ENCODE measurements at places on chromosomes 3 and 15.

DNA sequence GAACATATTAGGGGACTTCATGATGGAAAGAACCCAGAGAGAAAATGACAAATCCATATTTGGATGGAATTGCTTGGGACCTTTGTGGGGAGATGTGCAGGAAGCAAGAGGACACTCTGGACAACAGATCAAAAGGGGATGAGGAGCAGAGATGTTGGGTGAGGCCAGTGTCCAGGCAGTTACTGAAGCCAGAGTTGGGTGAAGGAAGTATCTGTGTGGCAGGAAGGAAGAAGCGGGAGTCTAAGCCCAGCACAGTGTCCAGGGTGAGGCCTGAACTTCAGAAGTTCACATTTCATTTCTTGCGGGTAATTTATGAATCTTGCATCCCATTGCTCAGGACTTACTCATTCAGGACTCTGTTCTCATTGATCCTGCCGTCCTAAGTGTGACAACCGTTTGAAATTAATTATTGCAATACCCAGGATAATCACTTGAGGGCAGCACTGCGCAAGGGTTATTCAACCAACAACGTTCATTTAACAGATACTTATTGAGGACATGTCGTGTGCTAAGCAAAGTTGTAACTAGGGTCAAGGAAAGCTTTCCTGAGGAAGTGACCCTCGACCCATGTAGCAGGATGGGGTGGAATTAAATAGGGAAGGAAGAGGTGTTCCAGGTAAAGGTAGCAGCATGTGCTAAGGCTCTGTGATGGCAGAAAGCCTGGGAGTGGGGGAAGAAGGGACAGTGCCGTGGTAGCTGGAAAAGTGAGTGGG is 61.3 kb upstream of the CMTM8 start:
- DNase-seq: peak; percentile 74

DNA sequence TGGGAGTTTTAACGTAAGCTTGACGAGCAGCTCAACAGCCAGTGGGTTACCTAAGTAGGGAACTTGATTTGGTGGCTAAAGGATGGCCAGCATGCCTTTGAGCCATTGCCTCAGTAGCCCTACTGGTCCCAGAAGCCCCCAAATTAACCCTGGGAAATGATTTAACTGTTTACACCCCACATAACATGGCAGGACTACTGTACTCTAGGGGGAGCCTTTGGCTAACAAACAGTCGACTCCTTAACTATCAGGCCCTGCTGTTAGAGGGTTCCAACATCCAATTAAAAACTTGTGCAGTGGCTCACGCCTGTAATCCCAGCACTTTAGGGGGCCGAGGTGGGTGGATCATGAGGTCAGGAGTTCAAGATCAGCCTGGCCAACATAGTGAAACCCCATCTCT is 9.4 kb upstream of the SMCO1 start:
- peak; percentile 54 for DNase-seq

DNA sequence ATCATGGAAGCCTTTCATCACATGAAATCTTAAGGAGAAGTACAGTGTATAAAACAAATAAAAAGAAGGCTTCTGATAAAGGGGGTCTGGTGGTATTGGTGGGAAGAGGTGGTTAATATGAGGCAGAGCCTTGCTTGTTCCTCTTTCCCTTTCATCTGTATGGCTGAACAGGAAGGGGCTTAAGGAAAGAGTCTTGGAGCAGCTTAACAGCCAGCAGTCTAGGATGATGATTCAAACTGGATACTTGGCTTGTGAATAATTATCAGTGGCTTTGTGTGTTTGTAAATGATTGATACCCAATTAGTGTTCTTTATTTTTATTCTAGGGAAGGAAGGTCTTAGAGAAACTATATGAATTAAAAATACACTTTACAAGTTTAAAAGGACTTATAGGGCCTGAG is 29.1 kb upstream of the TCAIM start:
- no peak for DNase-seq

GRCh38 chr15:66008940-66009562 is 139.8 kb downstream of the RAB11A start:
- no peak for DNase-seq

DNA sequence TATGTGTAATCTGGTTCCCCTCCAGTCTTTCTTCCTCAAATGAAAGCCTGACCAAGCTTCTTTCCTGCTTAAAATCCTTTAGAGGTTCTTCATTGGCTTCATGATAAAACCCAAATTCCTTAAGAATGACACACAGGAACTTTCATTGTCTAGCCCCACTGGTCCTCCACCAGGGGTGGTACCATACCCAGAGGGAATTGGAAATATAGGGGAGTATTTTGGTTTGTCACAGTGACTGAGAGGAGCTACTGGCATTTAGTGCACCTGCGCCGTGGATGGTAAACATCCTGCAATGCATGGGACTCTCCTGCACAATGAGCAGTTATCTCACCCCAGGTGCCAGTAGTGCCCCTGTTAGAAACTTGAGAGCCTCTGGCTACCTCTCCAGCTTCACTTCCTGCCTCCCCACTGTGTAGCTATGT is 10.8 kb downstream of the ZWILCH start:
- DNase-seq: peak; percentile 13

DNA sequence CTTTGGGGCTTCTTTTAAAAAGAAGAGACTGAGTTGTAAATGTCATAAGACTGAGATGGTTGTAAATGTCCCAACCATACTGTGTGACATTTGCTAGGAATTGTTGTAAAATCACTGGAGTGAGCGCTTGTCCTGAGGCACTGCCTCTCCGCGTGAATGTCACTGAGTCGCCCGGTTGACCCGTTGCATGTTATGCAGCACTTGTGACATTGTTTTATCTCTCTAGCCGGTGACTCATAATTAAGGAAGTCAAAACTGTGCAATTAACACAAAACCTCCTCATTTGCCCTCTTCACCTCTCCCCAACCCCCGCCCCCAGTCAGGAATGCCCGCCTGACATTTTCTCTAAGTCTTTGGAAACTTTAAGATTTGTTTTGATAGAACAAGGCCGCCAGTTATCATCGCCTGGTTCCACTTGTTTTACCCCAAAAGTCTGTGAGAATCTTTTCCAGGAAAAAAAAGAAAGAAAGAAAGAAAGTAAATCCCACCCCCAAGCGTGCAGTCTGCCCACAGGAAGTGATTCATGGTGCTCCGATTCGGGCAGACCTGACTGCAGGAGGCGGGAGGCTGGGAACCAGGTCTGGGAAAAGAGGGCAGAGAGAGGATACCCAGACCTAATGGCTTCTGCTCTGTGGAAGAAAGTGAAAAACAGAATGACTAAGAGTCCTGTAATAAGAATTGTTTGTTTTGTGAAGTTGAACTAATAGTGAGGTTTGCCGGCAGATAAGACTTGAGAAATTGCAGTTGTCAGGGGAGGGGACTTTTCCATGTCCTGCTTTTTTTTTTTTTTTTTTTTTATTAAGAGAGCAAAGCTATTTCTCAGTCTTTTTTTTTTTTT is 84.8 kb downstream of the SMAD3 start:
- peak; percentile 99 for DNase-seq

DNA sequence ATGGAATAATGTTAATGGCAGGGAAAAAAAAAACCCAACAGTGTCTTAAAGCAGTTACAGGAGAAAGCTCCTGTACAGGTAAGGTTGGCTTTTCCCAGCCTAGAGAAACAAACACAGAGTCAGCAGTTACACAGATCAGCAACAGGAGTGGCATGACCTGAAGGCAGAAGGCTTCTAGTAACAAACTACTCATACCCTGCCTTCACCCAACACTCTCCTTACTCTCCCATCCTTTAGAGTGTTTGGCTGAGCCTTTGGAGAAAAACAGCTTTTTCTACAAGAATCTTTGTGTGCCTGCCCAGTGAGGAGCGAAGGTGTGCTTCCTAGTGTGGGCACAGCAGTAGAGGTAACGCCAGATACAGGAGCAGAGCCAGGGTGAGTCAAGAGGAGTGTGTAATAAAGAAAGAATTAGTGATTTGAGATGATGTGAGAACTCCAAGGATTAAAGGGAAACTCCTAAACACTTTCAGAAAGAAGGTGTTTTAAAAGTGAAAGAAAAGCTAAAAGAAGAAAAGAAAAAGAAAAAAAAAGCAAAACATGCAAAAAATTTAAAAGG is 152.7 kb downstream of the POLR2M start:
- DNase-seq: no peak

GRCh38 chr15:88635318-88635717 is 3.5 kb upstream of the ISG20 start:
- DNase-seq: peak; percentile 77

Measured in choroid plexus epithelial cell (primary cell).